ENCODE measurements at places on chromosomes 7 and 10.

DNA sequence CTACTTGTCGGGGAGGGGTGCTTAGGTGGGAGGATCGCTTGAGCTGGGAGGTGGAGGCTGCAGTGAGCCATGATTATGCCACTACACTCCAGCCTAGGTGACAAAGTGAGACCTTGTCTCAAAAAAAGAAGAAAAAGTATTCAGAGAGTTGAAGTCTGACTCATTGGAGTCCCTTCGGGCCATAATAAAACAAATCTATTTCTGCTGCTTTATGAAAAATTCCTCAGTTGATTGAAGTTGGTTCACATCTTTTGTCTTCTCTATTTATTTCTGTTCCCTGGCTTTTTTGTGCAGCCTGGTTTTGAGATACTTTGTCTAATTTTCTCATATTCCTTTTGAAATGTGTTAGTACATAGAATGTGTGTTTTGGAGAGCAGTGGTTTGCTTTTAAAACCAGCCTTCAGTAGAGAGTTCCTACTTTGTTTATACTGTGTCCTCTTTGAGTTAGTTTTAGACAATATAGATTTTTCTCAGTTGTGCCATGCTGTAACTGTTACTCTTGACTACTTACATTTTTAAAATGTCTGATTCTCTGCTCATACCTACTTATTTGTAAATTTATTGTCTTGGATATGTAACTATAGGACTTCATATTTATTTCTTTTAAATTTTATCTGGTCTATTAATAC lies 36.7 kb downstream of the LUC7L2 start:
- DNase-seq = no peak

GRCh38 chr7:18222636-18223035 lies 195.0 kb upstream of the PRPS1L1 start:
- no peak for DNase-seq

DNA sequence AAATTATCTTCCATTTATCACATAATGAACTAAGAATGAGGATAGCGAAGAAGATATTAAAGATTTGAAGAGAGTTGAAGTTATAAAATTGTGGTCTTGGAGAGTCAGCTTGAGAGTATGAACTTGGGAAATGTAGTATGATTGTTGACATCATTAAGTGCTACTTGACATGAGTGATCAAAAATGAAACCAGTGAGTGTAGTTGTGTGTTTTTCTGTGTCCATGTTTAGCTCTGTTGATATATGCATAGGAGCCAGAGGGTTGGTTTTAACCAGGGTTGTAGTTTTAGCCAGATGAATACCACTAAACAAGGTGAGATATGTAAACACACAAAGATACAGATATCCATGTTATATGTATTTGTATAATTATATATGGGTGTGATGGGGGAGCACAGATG lies 6.2 kb downstream of the TMEM106B start:
- DNase-seq = no peak

GRCh38 chr10:124151466-124152095 lies 58.2 kb upstream of the CHST15 start:
- no peak for DNase-seq

DNA sequence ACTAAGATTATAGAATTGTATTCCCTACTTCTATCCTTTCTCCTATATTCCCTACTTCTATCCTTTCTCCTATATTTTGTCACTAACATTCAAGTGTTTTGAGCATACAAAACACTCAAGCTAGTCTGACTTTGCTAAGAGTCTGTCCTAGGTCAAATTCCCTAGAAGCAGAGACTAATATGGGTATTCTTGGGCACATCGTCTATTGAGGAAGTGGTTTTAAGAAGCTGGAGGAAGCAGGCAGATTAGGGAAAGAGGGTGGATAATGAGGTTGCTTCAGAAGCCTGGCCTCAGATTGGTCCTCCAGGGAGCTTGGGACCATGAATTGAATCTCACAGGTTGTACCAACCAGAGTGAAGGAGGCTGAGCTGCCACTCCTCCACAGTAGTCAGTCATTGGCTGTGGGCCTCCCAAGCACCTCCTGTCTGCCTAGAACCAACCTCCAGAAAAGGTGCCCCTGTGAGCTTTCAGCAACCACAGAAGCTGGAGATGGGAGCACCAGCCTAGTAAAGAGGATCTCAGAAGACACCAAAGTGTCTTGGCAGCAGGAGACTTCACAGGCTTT lies 295.9 kb upstream of the PHF14 start:
- DNase-seq = no peak

- DNase-seq = no peak
These were observed 74.2 kb downstream of the MALSU1 start for GRCh38 chr7:23373151-23374004.

Data from NCI-H187 (cell line).